ENCODE measurements at places on chromosomes 1 and 21.

- no peak for DNase-seq
These were observed 31.6 kb upstream of the NFIA start for GRCh38 chr1:61050541-61051442.

DNA sequence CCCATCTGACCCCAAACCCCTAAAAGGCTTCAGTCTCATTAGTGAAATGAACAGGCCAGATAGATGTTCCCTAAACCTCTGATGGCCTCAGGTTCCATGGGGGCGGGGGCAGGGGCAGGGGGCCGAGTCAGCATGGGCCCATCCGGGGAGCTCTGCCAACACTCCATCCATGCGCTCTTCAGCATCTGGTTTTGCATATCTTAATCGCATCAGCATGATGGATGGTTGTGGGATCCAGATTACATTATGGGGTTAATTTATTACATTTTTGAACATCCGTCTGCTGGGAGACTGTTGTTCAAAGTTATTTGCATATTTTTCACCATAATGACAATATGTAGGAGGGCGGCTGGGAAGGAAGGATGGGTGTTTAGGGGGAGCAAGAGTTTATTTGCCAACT, 3.1 kb upstream of the MAD2L2 start:
- DNase-seq, result no peak

DNA sequence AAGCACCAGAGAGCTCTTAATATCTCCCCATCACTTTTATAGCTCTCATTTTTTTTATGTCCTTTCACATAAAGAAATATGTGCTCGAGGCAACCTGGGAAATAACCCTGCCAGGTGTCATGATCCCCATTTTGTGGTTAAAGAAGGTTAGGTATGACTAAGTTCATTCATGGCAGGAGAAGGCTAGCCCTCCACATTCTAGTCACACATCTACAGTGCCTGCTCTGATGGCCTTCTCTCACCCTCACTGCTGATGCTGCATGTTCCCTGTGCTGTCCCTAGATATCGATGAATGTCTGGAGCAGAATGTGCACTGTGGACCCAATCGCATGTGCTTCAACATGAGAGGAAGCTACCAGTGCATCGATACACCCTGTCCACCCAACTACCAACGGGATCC, 187.5 kb downstream of the TPR start:
- DNase-seq, result no peak

GRCh38 chr1:85189120-85189519, 11.7 kb downstream of the SYDE2 start:
- no peak for DNase-seq

DNA sequence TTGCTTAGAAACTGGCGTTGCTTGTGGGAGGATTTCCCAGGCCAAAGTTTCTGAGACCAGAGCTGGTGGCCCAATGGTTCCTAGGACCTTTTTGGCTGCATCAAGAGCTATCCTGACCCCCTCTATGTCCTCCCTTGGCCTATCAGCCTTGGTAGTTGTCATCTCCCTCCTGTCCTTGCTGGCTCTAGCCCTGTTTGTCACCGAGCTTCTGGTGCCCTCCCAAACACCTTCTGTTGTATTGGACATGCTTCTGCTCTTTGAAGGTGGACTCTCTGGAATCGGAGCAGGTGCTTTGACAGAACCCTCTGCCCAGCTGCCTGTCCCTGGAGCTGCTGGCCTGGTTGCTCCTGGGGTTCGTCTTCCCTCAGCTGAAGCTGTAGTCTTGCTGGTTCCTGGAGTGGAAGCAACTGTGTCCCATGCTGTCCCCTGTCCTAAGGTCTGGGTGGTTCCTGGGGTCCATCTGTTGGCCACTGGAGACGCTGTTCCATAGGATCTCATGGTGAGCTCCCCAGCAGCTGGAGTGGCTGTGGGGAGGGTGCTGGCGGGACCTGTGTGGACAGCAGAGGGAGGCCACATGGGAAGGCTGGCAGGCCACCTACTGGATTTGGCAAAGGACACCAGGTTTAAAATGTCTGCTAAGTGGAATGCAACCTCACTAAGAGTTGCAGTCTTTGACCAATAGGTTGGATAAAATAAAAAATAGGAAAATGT, 9.4 kb downstream of the FCAMR start:
- no peak for DNase-seq

All from osteocyte (in vitro differentiated cells).